GM18507 (cell line): ENCODE measurements at places on chromosomes 5 and 9.

DNA sequence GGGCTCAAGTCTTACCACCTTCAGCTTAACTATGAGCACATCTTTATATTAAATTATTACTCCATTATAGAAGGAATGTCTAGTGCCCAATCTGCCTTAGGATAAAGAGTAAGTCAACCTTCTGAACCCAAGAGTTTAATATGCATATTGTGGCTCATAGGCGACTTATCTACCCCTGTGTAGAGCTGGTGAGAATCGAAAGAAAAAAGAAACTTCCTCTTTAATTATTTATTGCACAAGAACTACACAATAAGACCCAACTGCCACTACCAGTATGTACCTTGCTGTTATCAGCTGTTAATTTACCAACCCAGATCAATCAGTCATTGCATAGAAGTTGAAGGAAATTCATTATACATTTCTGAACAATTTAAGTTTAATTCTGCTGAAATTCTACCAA lies 329.1 kb upstream of the SLC24A2 start:
- DNase-seq: no peak

DNA sequence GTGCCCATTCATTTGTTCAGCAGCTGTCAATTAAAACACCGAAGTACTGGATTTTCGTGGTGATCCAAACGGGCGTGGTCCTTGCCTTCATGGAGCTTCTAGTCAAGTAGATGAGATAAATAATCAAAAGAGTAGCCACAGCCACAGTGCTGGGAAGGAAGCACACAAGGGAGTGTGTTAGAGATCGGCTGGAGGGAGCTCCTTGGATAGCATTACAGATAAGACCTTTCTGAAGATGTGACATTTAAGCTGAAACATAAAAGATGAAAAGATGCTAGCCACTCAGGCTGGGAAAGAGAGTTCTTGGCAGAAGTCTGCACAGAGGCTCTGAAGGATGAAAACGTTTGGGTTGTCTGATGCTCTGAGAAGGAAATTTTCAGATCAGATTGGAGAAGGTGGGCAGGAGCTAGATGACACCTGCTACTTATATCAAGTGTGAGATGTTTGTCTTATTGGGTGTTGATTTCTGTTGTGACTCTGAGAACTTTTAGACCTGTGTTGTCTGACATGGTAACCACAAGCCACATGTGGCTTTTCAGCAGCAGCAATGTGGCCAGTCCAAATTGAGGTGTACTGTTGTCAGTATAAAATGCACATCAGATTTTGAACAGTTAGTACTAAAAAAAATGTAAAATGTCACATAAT lies 123.9 kb downstream of the TLE4 start:
- no peak for DNase-seq

- no peak for DNase-seq
These were observed 41.8 kb upstream of the FGF1 start for GRCh38 chr5:142727735-142728047.

DNA sequence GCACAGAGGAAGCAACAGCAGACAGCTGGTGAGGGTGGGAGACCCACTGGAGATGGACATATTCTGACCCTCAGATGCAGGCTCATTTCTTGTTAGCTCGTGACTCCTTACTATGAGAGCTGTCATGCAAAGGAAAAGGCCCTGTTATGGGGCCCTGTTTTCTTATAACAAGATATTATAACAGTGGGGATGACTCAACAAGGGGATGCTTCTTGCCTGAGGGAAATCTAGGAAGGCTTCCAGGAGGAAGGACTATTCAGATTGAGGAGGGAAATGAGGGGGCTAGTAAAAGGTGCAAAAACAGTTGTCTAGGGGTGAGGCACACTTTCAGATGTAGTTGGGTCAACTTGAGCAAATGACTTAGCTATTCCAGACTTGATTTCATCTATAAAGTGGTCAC lies 83.0 kb downstream of the DAB2IP start:
- DNase-seq: no peak

- DNase-seq: no peak
These were observed 11.2 kb upstream of the OLFM1 start for GRCh38 chr9:135076143-135076875.

GRCh38 chr5:10935536-10935935 lies 174.5 kb upstream of the DAP start:
- no peak for DNase-seq

GRCh38 chr5:165928971-165929370 lies 2362.5 kb upstream of the WWC1 start:
- DNase-seq: no peak

- no peak for DNase-seq
These were observed 266.3 kb downstream of the PSAT1 start for GRCh38 chr9:78563269-78563668.

GRCh38 chr5:139271201-139272027 lies 22.1 kb upstream of the MATR3 start:
- DNase-seq: no peak

- no peak for DNase-seq
These were observed 42.5 kb upstream of the GADD45G start for GRCh38 chr9:89562186-89562814.

- DNase-seq: no peak
These were observed 654 bp downstream of the ADAMTS2 start for GRCh38 chr5:179344431-179345182.

DNA sequence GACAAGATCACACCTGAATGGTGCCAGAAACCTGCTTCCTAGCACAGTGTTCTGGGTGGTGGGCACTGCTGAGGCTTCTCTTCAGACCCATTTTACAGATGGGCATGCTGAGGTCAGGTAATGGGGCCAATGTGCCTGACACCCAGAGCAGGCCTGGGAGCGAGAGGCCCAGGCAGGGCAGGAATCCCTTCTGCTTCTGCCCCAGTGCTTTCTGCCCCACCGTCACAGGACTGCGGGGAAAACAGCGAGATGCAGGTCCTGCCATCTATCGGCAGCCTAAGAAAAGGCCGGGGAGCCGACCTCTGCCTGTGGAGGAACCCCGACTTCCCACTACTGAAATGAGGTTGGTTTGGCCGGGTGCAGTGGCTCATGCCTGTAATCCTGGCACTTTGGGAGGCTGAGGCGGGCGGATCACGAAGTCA lies 22.8 kb upstream of the RNU6ATAC start:
- DNase-seq: no peak

- no peak for DNase-seq
These were observed 38.0 kb downstream of the GDA start for GRCh38 chr9:72187121-72187695.

DNA sequence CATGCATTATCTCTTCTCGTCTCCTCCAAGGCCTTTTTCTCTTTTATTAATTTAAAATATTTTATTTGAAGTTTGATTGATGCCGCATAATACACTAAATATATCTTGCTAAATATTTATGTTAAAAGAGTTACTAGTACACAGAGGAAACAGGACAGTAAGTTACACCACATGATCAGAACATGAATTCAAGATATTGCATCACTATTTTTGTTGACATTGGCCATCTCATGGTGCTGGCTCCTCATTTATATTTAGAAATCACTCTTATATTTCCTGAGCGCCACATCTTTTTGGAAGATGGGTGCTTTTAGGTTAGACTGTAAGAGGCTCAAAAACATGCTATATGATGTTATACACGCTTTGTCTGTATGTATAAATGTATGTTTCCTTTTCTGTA lies 23.0 kb downstream of the SPEF2 start:
- no peak for DNase-seq

DNA sequence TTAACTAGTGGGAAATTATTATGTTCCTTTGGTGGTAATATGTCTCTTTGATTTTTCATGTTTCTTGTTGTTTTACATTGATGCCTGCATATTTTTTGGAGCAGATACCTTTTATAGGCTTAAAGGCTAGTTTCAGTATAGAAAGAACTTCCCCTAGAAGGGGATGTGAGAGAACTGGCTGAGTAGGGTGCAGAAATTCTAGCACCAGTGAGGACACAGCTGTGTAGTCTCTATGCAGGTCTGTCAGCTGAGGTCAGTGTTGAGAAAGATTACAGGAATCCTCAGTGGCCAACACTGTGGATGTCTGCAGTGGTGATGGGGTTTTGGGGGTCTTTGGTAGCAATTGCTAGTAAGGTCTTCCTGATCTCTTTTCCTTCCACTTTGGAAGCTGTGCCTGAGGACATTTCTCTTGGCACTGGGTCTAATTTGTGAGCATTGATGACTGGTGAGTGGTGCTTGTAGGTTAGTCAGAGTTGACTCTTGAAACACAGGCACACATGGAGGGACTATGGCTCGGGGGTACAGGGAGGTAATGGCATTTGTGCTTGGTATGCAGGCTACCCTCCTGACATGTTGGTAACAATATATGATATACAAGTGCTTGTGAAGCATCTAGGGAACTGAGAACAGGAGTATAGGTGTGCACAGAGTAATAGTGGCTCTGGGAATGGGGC lies 221.4 kb downstream of the SPATA31D1 start:
- DNase-seq: no peak

DNA sequence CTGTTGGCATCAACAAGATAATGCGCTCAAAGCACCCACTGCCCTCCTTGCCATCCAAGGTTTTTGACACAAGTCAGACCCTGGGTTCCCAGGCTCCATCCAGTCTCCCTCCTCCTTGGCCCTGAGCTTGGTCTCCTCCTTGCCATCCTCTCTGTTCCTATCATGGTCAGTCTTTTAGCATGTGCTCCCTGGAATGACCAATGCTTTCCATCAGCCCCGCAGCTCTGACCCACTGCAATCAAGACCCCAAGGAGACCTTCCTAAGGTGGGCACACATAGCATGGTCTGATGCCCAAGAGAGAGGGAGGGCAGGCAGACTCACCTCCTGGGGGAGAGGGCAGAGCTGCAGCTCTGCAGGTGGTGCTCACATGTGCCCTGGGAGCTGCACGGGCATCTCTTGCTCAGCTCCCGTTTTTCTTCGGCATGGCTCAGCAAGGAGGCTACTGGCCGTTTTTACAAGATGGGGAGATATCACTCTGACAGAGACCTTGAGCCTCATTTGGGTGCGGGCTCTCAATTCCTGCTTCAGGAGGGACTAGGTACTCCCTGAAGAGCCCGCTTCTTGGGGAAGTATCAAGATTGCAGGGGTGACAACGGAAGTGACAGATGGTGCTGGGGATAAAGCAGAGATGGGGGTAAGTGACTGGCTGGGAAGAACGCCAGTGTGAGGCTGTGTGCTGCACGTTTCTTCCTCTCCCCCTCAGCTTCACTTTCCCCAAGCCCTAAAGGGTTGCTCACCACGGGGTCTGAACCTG lies 3.3 kb downstream of the SEPTIN8 start:
- DNase-seq: no peak
